ENCODE measurements at places on chromosomes 1 and 21. TPM values are rescaled to one million over a fixed set of nuclear protein-coding genes. Genes with fewer than 3 reads are reported as not detected.

- no peaks in the 10 kb centered on the region for H3K36me3 ChIP-seq
- H3K27me3 ChIP-seq: no peaks in the 10 kb centered on the region
- peak overlapping the region; percentile 95 for H3K27ac ChIP-seq
- H3K4me1 ChIP-seq: peaks cover 9% of the 10 kb centered on the region
Observed at GRCh38 chr21:38734646-38735365, 70.9 kb upstream of the ETS2 start.

DNA sequence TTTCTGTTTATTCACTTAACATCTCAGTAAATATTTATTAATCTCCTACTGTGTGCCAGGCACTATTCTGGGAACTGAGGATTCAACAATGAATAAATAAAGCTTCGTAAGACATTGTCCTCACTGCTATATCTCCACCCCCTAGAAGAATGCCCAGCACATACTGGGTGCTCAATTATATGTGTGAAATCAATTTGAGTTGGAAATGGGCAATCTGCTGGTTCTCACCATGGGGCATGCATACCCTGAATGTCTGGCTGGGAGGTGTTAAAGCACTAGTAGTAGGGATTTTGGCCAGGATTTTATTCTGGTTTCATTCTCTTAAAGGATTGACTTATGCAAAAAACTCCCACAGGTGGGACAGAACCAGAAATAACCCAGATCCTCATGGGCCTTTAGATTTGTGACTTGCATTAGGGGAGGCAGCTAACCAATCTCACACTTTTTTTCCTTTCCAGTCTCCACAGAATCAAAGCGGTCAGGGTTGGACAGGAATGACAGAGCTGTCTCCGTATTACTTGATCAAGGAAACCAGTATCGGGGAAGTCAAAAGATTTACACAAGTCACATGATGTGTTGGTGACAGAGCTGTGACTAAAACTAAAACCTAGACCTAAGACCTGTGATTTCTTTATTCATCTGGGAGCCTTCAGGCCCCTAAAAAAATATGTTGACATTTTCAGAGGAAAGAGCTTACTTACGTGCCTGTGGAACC is 12.8 kb downstream of the GFI1 start:
- no peaks in the 10 kb centered on the region for H3K4me1 ChIP-seq
- H3K27me3 ChIP-seq: no peaks in the 10 kb centered on the region
- H3K36me3 ChIP-seq: no peaks in the 10 kb centered on the region
- no peak overlapping the region for H3K4me3 ChIP-seq
- no peak for DNase-seq

Gene RASAL2
- 31.6 TPM for total RNA-seq

Gene ATP6V1G3
- total RNA-seq: not detected

- no peak overlapping the region for H3K27ac ChIP-seq
- H3K27me3 ChIP-seq: no peaks in the 10 kb centered on the region
- H3K36me3 ChIP-seq: no peaks in the 10 kb centered on the region
- peaks cover 6% of the 10 kb centered on the region for H3K4me1 ChIP-seq
- DNase-seq: no peak
- H3K4me3 ChIP-seq: no peak overlapping the region
Observed at GRCh38 chr1:205923651-205924459, 19.4 kb downstream of the SLC26A9 start.

- H3K4me1 ChIP-seq: peaks cover 19% of the 10 kb centered on the region
- H3K27me3 ChIP-seq: no peaks in the 10 kb centered on the region
- peak overlapping the region; percentile 85 for H3K4me3 ChIP-seq
- no peak overlapping the region for H3K27ac ChIP-seq
Observed at GRCh38 chr1:155062702-155063411, 683 bp upstream of the EFNA4 start.

- no peak overlapping the region for H3K4me3 ChIP-seq
- no peak overlapping the region for H3K27ac ChIP-seq
- H3K4me1 ChIP-seq: no peaks in the 10 kb centered on the region
- DNase-seq: peak; percentile 18
- no peaks in the 10 kb centered on the region for H3K27me3 ChIP-seq
- H3K36me3 ChIP-seq: no peaks in the 10 kb centered on the region
Observed at GRCh38 chr1:233107130-233107660, 156.8 kb downstream of the NTPCR start.

DNA sequence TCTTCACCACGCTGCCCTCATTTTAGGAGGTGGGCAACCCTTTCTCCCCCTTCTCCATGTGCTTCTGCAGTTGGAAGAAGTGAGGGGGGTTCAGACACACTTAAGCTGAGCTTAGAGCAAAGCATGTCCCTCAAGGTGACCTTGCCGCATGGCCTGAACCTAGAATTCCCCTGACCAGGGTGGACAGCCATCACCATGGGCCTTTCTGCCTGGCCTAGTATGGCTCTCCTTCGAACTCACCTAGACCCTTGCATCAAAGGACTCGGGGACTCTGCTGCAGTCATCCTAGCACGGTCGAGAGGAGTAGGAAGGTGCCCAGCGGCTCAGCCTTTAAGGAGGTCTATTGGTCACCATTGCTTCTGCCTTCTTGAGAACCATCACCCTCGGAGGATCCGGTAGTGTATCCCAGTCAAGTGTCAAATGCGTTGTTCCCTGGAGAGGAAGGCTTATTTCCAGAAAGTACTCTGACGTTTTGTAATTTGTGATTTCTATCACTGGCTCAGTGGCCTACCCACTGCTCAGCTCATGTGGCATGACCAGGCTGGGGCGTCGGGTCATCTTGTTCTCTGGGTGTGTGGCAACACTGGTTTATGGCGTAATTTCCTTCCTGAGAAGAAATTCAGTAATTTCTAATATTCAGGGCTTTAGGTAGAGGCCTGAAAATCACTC is at the start of gene KCNE1:
Gene KCNE1 (minus strand): TSS at position 424 of the 669 bp plus-strand sequence. CDS start 62,576 bp downstream, outside the sequence.
- H3K27me3 ChIP-seq: no peaks in the 10 kb centered on the region
- DNase-seq: no peak
- H3K4me1 ChIP-seq: no peaks in the 10 kb centered on the region
- H3K27ac ChIP-seq: no peak within 1 kb of the TSS
- no peak within 1 kb of the TSS for H3K4me3 ChIP-seq

DNA sequence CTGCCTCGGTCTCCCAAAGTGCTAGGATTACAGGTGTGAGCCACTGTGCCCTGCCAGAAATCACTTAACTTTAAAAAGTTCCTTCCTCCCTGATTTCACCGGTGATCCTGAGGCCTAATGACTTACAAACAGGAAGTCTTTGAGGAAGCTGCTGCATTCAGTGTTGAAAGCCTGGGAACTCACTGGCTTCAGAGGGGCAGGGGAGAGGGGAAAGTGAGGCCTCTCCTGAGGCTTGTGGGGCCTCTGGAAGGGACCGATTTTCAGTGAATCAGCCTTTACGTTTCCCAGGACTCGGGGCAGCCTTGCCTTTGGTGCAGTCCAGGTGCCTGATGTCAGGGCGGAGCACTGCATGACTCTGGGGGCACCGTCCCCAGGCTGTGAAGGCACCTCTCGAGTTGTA is 30.1 kb upstream of the ARHGEF10L start:
- H3K4me3 ChIP-seq: no peak overlapping the region
- H3K4me1 ChIP-seq: no peaks in the 10 kb centered on the region
- DNase-seq: no peak
- H3K27ac ChIP-seq: no peak overlapping the region

Gene FLG
- not detected for total RNA-seq

DNA sequence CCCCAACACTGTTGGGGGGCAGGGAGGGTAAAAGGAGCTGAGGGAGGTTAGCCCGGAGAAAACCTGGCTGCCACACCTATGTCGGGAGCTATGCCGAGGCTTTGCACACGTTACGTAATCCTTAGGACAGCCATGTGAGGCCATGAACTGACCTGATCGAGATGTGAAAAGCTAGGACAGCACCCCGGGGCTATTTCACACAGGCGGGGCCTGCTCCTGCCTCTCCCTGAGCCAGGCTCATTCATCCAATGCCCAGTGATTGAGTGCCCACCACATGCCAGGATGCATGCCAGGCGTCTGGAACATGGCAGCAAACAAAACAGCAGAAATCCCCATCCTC is 30.2 kb downstream of the LDLRAP1 start:
- no peak overlapping the region for H3K27ac ChIP-seq
- H3K27me3 ChIP-seq: no peaks in the 10 kb centered on the region
- H3K36me3 ChIP-seq: no peaks in the 10 kb centered on the region
- H3K4me3 ChIP-seq: no peak overlapping the region

GRCh38 chr1:32859915-32860314 is 10.8 kb downstream of the FNDC5 start:
- no peak overlapping the region for H3K4me3 ChIP-seq
- H3K27ac ChIP-seq: no peak overlapping the region
- H3K27me3 ChIP-seq: no peaks in the 10 kb centered on the region
- H3K4me1 ChIP-seq: no peaks in the 10 kb centered on the region
- H3K36me3 ChIP-seq: peaks cover 23% of the 10 kb centered on the region
- DNase-seq: no peak

Gene BLACAT1
- 0.31 TPM for total RNA-seq

- no peak overlapping the region for H3K27ac ChIP-seq
- no peaks in the 10 kb centered on the region for H3K4me1 ChIP-seq
- no peaks in the 10 kb centered on the region for H3K36me3 ChIP-seq
- H3K4me3 ChIP-seq: peak overlapping the region; percentile 16
- DNase-seq: no peak
Observed at GRCh38 chr1:205343431-205344065, 13.2 kb downstream of the KLHDC8A start.

Gene CRB1
- not detected for total RNA-seq

GRCh38 chr1:234214129-234214910 is 158.9 kb upstream of the COA6 start:
- peaks cover 16% of the 10 kb centered on the region for H3K4me1 ChIP-seq
- no peak for DNase-seq
- peak overlapping the region; percentile 20 for H3K4me3 ChIP-seq
- H3K27ac ChIP-seq: no peak overlapping the region
- no peaks in the 10 kb centered on the region for H3K36me3 ChIP-seq

DNA sequence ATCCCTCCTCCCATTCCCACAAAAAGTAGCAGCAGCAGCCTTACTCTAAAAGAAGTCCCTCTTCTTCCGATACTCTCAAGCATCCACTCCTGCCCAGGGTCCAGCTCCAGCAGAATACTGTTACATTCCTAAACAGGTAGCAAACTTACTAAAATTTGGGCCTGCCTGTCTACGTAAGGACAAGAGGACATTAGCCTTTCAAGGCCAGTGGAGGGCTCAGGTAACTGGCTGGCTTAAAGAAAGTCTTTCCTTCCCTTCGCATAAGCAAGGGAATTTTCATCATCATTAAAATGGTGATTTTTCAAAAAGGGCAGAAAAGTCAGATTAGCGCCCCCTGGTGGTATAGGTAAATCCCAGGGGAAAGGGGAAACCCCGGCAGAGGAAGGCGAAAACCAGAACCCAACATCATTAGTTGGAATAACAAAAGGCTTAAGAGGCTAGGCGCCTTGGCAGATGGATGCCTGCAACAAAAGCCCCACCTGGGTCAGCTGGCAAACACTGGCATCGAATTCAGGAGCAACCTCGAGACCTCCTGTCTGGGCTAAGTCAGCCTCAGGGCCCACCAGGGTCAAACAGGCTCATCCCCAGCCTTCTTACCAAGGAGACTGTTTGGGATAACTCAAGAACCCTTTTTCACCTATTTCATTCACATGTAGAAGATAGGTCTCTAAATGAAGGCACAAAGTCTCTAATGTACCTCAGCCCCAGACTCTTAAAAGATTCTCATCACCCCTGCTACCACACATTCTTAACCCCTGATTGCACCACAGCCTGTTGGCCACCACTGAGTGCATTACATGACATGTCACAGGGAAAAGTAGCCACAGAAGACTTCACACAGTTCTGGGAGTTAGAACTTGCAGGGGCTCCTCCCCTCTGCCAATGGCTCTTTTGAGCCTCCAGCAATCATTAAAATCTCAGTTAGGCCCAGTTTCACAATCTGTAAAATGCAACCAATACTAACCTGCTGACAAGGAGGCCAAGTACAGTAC is 36.7 kb downstream of the ERI3 start:
- no peaks in the 10 kb centered on the region for H3K27me3 ChIP-seq
- peaks cover 10% of the 10 kb centered on the region for H3K36me3 ChIP-seq
- H3K27ac ChIP-seq: no peak overlapping the region
- H3K4me3 ChIP-seq: no peak overlapping the region
- DNase-seq: no peak
- H3K4me1 ChIP-seq: no peaks in the 10 kb centered on the region

Gene TRNP1
- 81.2 TPM for total RNA-seq

DNA sequence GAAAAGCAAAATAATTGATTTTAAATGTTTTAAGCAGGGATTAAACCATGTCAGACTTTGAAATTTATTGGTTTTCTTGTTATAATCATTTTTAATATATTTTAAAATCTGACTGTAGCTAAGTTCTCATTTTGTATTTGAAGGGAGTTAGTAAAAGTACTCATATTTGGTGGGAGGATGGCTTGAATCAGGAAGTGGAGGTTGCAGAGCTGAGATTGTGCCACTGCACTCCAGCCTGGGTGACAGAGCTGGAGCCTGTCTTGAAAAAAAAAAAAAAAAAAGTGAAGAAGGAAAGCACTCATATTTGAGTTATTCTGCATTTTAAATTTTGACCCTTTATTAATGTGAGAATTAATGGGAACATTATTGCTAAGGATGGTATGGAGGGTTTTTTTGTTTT is 106.0 kb downstream of the RABGAP1L start:
- no peaks in the 10 kb centered on the region for H3K36me3 ChIP-seq
- H3K4me1 ChIP-seq: no peaks in the 10 kb centered on the region
- H3K27me3 ChIP-seq: no peaks in the 10 kb centered on the region
- no peak overlapping the region for H3K4me3 ChIP-seq
- no peak overlapping the region for H3K27ac ChIP-seq

DNA sequence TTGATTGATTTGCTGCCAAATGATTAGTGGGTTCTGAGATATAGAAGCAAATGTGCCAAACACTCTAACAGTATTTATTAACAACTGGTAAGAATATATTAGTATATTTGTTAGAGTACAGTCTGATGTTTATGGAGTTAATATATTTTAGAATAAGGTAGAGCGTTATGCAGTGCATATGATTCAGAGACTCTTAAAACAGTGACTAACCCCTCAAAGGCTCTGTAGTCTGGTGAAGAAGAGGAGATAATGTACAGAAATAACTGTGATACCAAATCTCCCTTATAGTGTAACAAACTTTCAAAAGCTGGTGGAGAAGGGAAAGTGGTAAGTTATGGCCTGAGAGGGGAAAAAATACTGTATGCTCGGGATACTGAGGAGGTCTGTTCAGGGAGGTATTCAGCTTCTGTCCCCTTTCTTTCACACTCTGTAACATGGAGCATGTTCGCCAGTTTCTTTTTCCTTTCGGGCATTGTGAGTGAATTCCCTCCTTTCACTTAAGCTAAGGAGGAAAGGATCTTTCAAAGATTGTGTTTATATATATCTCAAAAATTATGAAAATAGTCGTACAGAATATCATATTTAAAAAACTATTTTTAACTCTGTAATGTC is 121.2 kb downstream of the ADGRL2 start:
- H3K4me1 ChIP-seq: no peaks in the 10 kb centered on the region
- no peak overlapping the region for H3K27ac ChIP-seq
- no peaks in the 10 kb centered on the region for H3K27me3 ChIP-seq
- no peak overlapping the region for H3K4me3 ChIP-seq

Gene EDN2
- not detected for total RNA-seq

Gene CYP4X1
- total RNA-seq: 1.3 TPM
